ENCODE measurements at places on chromosomes 5 and 9.

GRCh38 chr5:17089690-17090089 is 127.7 kb upstream of the BASP1 start:
- DNase-seq, result no peak

- peak; percentile 28 for DNase-seq
Measured at GRCh38 chr9:69168709-69169217, 5.3 kb upstream of the TJP2 start.

GRCh38 chr9:129182625-129183494 is 4.8 kb upstream of the IER5L start:
- no peak for DNase-seq

DNA sequence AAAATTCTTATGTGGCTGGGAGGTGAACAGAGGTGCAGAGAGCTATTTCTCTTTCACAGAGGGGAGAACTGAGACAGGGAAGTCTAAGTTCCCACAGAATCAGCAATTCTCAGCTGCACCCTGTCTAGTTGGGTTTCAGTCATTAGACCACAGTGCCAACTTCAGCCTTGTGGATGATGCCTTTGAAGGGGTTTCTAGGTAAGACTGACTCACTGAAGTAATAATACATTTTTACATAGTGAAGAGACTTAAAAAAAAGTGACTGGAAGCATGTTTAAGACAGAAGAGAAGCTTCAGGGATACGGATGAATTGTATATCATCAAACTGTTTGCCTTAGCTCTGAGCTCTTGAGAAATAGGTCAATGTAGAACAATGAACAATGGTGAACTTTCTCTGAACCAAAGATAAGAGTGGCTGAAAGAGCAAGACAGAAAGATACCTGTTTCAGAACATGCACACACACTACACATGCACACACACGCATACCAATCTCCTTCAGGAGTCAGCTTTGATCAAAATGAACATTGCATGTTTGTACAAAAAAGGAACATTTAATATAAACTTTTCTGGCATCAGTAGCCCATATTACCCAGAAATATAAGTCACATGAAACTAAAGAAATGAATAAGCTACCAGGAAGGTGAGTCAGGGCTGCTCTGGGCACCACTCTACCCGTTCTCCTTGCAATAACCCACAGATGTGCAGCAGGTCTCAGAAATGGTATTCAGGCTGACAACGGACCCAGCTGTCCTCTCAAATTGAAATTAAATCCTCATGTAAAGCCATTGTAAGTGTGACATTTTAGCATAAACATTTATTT is 12.6 kb upstream of the FYB1 start:
- DNase-seq, result no peak

DNA sequence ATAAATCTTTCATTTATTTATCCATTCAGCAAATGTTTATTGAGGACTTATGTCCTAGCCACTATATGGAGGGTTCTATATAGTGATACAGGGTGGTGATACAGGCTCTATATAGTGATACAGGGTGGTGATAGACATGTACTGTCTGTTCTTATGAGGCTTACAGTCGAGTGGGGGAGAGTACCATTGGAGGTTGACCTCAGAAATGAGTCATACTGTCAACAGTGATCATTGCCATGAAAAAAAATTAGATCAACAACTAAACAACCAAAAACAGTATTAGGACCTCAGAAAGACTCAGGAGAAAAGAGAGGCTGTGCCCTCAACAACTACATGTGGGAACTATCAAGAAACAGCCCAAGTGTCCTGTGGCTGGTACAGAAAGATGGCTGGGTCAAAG is 22.0 kb downstream of the PAPPA start:
- DNase-seq, result no peak

DNA sequence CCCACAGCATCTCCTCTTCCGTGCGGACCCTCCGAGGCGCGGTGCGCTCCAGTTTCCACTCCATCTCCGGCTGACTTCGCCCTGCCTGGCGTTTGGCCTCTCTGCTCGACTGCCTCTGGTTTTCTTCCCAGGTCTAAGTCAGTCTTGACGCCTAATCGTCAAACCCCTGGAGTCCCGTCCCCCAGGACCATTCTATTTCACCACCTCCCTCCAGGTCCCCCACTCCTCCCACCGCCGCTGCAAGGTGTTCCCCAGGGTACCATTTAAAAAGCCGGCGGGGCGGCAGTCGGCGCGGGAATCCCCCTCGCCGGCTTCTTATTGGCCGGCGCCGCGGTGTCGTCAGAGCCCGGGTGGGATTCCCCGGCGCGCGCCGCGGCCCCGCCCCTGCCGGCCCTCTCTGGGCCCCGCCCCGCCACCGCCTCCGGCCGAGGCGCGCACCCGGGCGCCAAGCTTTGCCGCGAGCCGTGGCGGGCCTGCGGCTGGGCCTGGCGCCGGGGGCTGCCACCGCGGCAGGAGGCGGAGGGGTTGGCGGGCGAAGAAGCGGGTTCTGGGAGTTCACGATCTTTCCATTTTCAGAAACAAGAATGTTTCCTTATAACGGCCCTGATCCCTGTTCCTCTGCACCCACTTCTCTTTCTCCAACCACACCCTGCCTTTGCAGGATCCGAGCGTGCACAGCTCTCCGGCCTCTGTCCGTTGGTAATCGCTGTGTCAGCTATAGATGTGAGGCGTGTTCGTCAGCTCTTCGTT is at the start of gene CDC20B:
Gene CDC20B (minus strand): TSS at position 241 of the 750 bp plus-strand sequence. CDS start 177 bp downstream, at position 64.
- DNase-seq, result peak; percentile 77

- DNase-seq, result no peak
Measured at GRCh38 chr9:110114859-110115201, 93.1 kb downstream of the C9orf152 start.

DNA sequence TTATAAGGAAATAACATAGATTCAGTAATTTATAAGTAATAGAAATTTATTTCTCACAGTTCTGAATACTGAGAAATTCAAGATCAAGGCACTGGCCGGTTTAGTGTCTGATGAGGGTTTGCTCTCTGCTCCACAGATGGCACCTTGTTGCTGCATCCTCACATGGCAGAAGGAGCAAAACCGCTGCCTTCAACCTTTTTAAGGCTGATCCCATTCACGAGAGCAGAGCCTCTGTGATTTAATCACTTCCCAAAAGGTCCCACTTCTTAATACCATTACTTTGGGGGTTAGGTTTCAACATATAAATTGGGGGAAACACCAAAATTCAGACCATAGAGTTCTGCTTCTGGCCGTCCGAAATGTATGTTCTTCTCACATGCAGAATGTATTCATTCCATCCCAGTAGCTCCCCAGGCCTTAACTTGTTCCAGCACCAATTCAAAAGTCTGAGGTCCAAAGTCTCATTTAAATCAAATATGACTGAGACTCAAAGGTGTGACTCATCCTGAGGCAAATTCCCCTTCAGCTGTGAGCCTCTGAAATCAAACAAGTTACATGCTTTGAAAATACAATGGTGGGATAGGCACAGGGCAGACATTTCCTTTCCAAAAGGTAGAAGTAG is 30.6 kb downstream of the BAAT start:
- DNase-seq, result no peak

GRCh38 chr5:134462761-134463160 is 51.1 kb upstream of the CDKN2AIPNL start:
- no peak for DNase-seq

GRCh38 chr5:86118542-86118941 is 499.2 kb upstream of the COX7C start:
- DNase-seq, result no peak

DNA sequence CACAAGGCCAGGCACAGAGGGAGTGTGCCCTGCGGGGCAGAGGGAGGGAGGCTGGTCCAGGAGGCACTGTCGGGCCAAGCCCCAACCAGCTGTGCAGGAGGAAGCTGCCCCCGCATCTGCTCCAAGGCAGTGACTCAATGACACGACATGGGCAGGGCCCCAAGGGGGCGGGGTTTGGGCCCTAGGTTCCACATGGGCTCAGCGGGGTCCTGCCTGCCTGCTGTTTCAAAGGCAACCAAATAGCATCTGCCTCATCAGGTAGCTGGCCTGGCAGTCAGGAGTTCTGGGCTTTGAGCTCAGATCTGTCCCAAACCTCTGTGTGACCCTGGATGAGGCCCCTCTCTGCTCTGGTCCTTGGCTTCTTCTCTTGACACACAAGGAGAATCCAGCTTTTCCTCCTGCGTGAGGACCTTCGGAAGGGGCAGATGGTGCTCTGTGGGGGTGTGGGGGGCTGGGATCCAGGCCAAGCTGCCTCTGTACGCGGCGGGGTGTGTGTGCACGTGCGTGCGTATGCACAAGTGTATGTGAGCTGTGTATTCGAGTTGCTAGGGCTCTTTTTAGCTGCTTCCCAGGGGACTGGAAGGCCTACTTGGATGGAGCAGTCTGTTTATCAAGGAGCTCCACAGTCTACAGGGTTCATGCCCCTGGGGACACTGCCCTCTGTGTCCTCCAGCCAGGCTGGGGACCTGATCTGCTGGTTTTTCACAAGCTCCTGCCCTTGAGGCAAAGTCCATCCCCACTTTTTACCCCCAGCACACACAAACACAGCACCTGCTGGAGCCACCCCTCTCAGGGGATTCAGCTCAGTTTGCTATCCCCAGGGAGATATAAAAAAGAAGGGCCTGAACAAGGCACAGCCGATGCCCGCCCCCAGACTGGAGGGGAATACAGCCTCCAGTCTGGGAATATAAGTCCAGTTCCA is 138.9 kb downstream of the RGS3 start:
- DNase-seq, result no peak

- DNase-seq, result no peak
Measured at GRCh38 chr5:179139111-179139935, 79.2 kb downstream of the ZNF354C start.

DNA sequence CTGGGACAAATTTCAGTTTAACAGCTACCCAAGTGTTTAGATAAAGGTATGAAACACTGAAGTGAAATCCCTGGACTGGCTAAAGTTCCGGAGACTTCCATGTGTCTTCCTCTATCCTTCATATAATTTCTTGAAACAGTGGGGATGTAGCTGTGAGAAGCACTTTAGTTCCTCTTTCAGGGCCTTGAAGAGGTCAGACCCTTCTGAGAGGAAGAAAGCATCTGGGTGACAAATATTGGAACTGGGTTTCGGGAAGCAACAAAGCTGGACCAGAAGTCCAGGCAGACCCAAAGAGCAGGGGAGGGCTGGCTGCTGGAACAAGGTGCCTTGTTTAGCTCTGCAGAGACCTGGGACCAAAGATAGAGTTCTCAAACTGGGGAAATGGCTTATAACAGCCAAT is 75.4 kb upstream of the ZFAND5 start:
- DNase-seq, result no peak

DNA sequence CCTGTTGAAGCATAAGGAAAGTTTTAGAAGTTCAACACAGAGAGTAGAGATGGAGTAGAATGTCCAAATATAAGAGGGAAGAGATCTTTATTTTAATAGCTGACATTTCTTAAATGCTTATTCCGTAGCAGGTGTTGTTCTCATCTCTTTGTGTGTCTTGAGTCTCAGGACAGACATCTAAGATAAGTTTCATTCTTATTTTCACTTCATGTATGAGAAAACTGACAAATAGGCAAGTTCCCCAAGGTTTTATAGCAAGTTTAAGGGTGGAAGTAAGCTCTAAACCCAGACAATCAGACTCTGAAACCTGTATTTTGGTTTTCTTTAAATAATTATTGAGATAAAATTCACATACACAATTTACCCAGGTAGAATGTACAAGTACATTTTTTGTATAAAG is 228.4 kb upstream of the PPP1R2B start:
- DNase-seq, result no peak

GRCh38 chr9:6590772-6591384 is 54.7 kb downstream of the GLDC start:
- DNase-seq, result peak; percentile 18

DNA sequence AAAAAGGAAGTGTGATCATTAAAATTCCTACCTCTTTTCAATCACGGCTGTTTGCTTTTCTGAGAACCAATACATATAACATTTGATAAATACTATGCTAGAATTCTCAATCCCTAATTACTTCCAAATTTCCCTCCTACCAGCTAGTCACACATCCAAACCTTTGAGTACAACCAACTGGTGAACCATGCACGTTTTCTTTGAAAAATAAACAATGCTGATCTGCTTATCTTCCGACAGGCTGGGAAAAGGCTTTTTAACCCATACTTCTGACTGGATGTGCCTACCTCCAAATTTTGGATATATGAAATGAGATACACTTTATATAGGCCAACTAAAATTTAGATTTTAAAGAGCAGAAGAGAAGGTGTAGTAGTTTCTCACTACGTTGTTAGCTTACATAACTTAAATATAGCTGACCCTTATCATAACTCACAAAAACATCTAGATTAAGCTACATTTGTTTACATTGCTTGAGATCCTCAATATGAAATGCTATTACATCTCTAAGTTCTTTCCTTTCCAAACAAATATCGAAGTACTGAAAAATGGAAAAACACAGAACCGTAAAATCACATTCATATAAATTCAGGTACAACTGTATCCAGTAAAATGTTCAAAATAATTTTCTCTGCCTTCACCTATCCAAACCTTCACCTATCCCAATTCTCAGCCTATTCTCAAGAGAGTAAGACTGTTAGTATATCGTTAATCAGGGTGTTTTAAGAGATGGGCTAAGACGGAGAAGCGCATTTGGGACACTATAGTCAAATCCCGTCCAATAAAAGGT is 2.1 kb downstream of the NR3C1 start:
- no peak for DNase-seq

GRCh38 chr9:136886610-136887597 is 588 bp downstream of the TRAF2 start:
- DNase-seq, result no peak

DNA sequence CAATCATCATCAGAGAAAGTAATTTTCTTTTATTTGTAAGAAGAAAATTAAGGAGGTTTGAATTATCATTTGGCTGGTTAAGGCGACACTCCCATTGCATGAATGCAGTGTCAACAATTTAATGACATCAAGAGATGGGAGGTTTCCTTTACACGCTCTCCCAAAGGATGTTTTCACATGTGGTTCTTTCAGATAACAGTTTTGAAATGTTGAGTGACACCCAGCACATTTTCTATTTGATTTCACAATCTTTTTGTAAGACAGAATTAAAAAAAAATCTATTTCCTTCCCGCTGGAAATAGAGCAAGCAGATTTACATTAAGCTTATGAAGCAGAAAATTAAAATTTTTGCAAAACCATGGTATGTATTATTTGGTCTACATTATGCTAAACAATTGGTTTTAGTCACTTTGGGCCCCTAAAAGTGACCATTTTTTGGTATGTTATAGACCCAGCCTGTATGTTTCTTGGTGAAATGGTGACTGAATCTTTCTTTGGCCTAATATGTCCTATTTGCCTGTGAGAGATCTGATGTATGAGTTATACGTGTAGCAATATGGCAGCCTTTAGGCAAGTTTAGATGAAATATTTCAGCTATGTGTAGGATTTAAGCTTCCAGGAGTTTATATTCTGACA is 18.9 kb upstream of the ANKRD55 start:
- no peak for DNase-seq

GRCh38 chr9:27385606-27386322 is 88.8 kb upstream of the EQTN start:
- DNase-seq, result peak; percentile 11
